Prostate gland (tissue), 2 donors: ENCODE measurements at places on chromosomes 12 and 14. TPM values are rescaled to one million over a fixed set of nuclear protein-coding genes. Genes with fewer than 3 reads are reported as not detected.
A peak's percentile ranks its signal among the peaks of the same experiment; 100 is the strongest.

Gene KCNMB4
- 1.5 TPM for total RNA-seq

Gene SIX4
- 21.3 TPM for total RNA-seq

Gene RASAL1
- total RNA-seq = 9.9 TPM

DNA sequence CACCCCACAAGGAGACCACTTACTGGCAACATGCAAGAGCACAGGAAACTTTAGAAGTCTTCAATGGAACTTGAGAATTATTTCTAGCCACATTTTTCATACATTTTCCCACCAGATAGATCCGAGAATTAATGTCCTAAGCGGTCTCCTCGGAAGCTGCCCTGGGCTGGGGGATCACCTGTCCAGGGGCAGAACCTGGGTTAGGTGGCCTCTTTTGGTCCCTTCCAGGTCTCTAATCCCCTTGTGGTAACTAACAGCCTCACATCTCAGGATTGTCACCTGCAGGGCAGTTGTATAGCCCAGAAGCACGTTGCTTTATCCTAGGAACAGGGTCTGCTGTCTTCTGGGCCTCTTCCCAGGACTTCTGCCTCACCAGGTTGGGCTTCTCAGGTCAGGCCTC is 38.7 kb upstream of the PRMT8 start:
- no peaks in the 10 kb centered on the region for H3K36me3 ChIP-seq
- no peak overlapping the region for H3K27ac ChIP-seq
- H3K4me1 ChIP-seq = no peaks in the 10 kb centered on the region
- DNase-seq = no peak
- H3K4me3 ChIP-seq = no peak overlapping the region
- H3K27me3 ChIP-seq = no peaks in the 10 kb centered on the region

GRCh38 chr14:63454863-63455622 is 88.1 kb downstream of the PPP2R5E start:
- no peaks in the 10 kb centered on the region for H3K4me1 ChIP-seq
- H3K27ac ChIP-seq = no peak overlapping the region
- H3K36me3 ChIP-seq = no peaks in the 10 kb centered on the region
- DNase-seq = no peak

GRCh38 chr12:16606201-16606849 is 363 bp upstream of the LMO3 start:
- peak overlapping the region; percentile 25 for H3K27ac ChIP-seq
- H3K4me3 ChIP-seq = peak overlapping the region; percentile 23
- H3K4me1 ChIP-seq = no peaks in the 10 kb centered on the region
- peak; percentile 16 for DNase-seq
- no peaks in the 10 kb centered on the region for H3K36me3 ChIP-seq

GRCh38 chr12:41799671-41800070 is 345.0 kb downstream of the GXYLT1 start:
- H3K27me3 ChIP-seq = no peaks in the 10 kb centered on the region
- no peak overlapping the region for H3K4me3 ChIP-seq
- H3K4me1 ChIP-seq = no peaks in the 10 kb centered on the region
- H3K27ac ChIP-seq = no peak overlapping the region
- no peak for DNase-seq

DNA sequence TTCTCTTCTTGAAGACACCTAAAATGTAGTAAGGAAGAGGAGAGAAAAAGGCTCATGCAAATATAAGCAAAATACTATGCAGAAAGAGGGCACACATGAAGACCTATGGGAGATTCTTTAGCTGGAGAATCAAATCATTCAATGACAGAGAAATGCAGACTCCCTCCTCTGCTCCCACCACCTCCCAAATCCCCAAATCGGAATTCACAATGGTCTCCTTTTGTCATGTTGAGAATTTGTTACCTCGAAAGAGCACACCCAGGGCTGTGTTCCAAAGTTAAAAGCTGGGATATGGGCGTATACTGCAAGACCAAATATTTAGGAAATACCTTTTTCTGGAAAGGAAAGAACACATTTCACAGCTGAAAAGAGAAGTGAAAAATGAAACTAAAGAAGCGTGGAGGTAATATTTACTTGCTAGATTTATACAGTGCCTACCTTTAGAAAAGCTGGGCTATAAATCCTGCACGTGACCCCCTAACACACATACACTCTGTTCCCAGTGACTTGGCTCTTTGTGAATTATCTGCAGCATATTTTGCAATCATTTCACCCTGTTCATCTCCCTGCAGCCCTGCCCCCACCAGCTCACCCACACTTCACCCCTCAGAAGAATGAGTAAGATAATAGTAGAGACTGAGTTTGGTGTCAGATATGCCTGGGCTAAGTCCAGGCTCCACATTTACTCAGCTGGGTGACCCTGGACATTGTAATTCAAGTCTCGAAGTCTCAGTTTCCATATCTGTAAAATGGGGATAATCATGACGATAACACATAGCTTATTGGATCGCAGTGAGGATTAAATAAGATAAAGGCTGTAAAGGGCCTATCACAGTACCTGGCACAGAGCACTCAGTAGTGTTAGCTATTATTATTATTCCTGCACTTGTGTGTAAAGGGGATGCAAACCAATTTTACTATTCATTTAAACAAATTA is 2.9 kb upstream of the CACNA1C start:
- H3K4me3 ChIP-seq = no peak overlapping the region
- H3K27ac ChIP-seq = no peak overlapping the region
- no peaks in the 10 kb centered on the region for H3K36me3 ChIP-seq

DNA sequence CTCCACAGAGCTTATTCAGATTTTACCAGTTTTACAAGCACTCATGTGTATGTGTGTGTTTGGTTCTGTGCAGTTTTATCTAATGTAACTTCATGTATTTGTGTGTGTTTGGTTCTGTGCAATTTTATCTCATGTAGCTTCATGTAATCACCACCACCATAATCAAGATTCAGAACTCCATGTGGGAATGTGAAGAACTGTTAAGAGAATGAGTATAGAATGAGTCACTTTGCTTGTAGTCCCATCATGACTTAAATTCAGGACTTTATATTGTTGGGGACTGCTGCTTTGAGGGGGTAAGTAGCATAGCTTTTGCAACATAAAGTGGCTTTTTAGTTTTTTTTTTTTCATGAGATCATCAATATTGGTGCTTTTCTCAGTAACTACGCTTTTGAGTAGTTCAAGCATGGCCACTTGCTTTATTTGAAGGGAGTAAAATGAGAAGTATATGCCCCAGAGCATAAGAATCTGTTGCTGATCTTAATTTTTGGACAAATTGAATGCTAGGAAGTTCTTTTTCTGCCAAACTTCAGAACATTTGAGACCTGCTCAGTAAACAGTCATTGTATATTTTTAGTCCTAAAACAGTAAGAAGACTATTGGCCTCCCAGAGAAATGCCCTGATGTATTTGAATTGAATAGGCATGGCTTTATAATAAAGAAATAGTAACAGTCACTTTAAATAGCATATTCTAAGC is 28.8 kb downstream of the PROX2 start:
- no peaks in the 10 kb centered on the region for H3K27me3 ChIP-seq
- peaks cover 4% of the 10 kb centered on the region for H3K4me1 ChIP-seq
- no peak for DNase-seq
- H3K36me3 ChIP-seq = no peaks in the 10 kb centered on the region
- no peak overlapping the region for H3K27ac ChIP-seq

GRCh38 chr12:8816448-8817050 is 5.9 kb upstream of the A2ML1 start:
- no peak for DNase-seq
- no peak overlapping the region for H3K27ac ChIP-seq
- no peaks in the 10 kb centered on the region for H3K27me3 ChIP-seq
- no peaks in the 10 kb centered on the region for H3K36me3 ChIP-seq
- H3K4me1 ChIP-seq = no peaks in the 10 kb centered on the region

- DNase-seq = no peak
- H3K4me3 ChIP-seq = no peak overlapping the region
- no peak overlapping the region for H3K27ac ChIP-seq
- H3K4me1 ChIP-seq = no peaks in the 10 kb centered on the region
Measured at GRCh38 chr14:104001003-104001402, 58.7 kb upstream of the RD3L start.

DNA sequence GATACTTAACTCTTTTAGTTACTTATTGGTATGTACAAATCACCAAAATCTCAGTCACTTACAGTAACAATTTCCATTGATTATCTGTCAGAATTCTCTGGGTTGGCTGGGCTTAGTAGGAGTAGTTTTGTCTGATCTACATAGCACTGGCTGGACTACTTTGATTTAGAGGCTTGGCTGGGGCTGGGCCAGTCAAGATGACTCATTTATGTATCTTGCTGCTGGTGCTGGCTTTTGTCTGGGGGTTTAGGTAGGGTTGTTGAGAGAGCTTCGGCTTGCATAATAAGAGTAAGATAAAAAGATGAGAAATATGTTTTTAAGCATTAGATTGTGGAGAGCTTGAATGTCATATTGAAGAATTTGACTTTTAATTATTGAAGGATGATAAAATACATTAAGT is 1093.7 kb downstream of the SLC6A15 start:
- no peak overlapping the region for H3K4me3 ChIP-seq
- H3K4me1 ChIP-seq = no peaks in the 10 kb centered on the region
- no peaks in the 10 kb centered on the region for H3K36me3 ChIP-seq

DNA sequence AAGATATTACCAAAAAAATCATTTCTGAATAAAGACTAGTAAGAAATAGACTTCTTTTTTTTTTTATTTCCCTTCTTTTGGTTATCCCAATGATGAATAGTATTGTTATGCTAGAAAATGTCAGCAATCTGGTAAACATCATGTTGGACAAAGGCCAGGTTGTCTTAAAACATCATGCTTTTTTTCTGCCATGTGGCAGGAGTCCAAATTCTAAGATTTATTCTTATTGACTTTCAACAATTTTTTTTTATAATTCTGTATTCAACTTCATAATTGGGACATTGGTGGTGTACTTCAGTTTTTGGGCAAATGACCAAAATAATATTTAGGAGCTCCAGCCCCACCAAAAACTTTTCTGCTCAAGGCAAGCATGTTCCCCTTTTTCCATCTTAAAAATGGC is 10.5 kb downstream of the DCN start:
- H3K4me1 ChIP-seq = no peaks in the 10 kb centered on the region
- no peak for DNase-seq
- H3K4me3 ChIP-seq = no peak overlapping the region
- H3K36me3 ChIP-seq = no peaks in the 10 kb centered on the region
- no peaks in the 10 kb centered on the region for H3K27me3 ChIP-seq

DNA sequence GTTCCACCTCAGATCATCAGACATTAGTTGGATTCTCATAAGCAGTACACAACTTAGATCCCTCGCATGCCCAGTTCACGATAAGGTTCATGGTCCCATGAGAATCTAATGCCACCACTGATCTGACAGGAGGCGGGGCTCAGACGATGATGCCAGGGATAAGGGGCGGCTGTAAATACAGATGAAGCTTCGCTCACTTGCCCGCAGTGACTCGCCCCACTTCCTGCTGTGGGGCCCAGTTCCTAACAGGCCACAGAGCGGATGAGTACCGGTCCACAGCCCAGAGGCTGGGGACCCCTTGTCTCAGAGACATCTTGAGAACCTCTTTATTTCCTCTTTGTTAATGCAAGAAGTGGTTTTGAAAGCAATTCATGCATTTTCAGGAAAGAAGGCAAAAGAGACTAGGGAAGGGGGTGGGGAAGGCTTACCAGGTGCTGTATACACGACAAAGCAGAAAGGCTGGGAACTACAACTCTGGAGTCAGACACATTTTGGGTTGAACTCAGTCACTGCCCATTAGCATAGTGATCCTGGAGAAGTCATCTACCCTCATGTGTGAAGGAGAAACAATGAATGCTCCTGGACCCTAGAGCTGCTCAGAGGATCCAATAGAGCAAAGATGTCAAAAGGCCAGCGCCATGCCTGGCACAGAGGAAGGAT is 68.7 kb downstream of the EID3 start:
- no peaks in the 10 kb centered on the region for H3K27me3 ChIP-seq
- no peak for DNase-seq
- no peaks in the 10 kb centered on the region for H3K4me1 ChIP-seq
- no peak overlapping the region for H3K27ac ChIP-seq

GRCh38 chr12:69254046-69254445 is 14.7 kb downstream of the CPSF6 start:
- no peak overlapping the region for H3K27ac ChIP-seq
- H3K4me1 ChIP-seq = no peaks in the 10 kb centered on the region
- no peak for DNase-seq
- H3K27me3 ChIP-seq = no peaks in the 10 kb centered on the region
- H3K4me3 ChIP-seq = no peak overlapping the region

GRCh38 chr12:112967858-112968257 is 10.5 kb upstream of the OAS2 start:
- DNase-seq = no peak
- no peaks in the 10 kb centered on the region for H3K36me3 ChIP-seq
- no peak overlapping the region for H3K27ac ChIP-seq
- H3K4me1 ChIP-seq = no peaks in the 10 kb centered on the region

GRCh38 chr14:31068235-31068634 is 42.1 kb upstream of the STRN3 start:
- H3K27ac ChIP-seq = no peak overlapping the region
- no peak for DNase-seq
- no peaks in the 10 kb centered on the region for H3K27me3 ChIP-seq
- no peaks in the 10 kb centered on the region for H3K36me3 ChIP-seq
- H3K4me1 ChIP-seq = no peaks in the 10 kb centered on the region
- no peak overlapping the region for H3K4me3 ChIP-seq

DNA sequence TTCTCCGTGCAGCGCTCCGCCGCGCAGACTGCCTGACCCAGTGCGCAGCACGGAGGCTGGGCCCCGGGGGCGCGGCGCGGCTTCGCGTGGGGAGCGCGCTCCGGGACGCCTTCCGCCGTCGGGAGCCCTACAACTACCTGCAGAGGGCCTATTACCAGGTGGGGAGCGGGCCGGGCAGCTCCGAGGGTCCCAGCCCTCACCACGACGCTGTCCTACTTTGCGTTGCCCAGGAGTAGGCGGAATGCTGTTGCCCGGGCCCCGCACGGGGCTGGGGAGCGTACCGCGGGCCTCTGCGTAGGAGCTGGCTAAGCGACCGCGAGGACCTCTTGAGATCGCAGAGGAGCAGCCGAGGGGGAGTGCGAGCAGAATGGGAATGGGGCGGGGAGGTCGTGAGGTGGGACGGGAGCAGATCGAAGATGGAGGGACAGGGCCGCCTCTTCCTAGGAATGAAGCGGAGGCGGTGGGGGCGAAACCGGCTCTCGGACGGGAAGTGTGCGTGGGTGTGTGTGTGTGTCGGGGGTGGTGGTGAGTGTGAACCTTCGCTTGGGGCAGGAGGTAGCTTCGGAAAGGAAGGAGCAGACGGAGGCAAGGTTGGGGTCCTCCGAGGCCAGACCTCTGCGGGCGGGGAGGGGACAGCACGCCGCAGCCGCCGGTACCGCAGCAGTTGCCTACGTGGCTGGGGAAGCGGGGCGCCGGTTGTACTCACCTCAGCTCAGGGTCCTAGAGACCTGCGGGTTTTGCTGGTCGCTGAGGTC is 751 bp downstream of the P3H3 start:
- no peaks in the 10 kb centered on the region for H3K36me3 ChIP-seq
- peak overlapping the region; percentile 85 for H3K27ac ChIP-seq
- no peaks in the 10 kb centered on the region for H3K27me3 ChIP-seq
